ENCODE measurements at places on chromosomes 5 and 9.

- no peak for DNase-seq
Observed at GRCh38 chr5:170885256-170885655, 23.4 kb downstream of the RANBP17 start.

DNA sequence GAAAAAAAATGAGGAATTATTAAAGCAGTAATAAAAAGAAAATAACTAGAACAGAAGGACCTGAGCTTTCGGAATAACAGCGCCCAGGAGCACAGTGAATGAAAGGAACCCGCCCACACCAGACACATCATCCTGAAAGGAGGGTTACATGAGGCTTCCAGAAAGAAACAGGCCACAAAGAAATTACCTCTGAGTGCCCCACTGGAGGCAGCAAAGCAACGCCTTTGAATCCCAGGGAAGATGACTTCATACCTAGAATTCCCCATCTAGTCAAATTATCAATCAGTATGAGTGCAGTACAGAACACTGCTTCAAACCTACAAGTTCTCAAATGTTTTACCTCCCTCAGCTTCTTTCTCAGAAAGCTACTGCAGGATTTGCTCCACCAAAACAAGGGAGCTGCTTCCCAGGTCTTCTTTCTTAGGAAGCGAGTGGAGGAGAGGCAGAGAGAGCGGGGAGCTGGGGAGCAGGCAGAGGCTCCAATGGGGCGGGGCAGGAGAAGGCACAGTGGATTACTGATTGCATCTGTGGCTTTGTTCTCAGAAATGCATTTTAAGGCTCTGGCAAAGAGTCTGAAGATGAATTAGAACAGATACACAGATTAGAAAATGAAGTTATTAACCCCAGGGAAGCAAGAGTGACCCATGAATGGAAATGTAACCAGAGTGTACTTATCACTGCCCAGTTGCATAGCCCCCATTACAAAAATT is 87.1 kb downstream of the SEMA4D start:
- DNase-seq: no peak

DNA sequence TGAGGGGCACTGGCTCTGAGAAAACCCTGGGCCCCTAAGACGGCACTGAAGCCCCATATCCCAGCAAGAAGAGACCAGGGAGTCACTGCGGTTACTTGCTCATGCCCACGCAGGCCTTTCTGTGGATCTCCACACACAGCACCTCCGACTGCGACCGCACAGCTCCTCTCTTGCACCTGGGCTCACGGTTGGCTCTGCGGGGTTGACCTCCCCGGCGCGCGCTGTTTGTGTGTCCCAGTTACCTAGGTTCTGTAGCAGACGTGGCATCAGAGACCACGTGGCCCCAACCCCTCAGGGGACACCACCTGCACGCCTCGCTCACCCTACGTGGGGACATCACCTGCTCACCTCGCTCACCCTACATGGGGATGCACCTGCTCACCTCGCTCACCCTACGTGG is 12.7 kb downstream of the LPCAT1 start:
- DNase-seq: peak; percentile 5

GRCh38 chr5:54861212-54861894 is 124.0 kb downstream of the ESM1 start:
- no peak for DNase-seq

GRCh38 chr9:72891043-72891442 is 61.8 kb downstream of the ALDH1A1 start:
- DNase-seq: no peak

DNA sequence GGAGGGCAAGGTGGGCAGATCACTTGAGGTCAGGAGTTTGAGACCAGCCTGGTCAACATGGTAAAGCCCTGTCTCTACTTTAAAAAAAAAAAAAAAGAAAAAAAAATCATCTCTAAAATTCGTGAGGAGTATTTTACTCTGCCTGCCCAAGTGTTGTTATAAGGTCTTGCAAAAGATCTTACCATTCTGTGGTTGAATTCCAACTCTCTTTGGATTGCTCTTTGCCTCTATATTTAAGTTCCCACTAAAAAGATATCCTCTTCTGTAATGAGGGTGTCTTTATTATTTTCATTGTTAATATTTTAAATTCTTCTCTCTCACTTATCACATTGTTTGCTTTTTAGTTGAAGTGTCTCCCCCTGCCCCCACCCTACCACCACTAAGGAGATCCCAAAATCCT is 33.4 kb downstream of the CREBRF start:
- DNase-seq: no peak

DNA sequence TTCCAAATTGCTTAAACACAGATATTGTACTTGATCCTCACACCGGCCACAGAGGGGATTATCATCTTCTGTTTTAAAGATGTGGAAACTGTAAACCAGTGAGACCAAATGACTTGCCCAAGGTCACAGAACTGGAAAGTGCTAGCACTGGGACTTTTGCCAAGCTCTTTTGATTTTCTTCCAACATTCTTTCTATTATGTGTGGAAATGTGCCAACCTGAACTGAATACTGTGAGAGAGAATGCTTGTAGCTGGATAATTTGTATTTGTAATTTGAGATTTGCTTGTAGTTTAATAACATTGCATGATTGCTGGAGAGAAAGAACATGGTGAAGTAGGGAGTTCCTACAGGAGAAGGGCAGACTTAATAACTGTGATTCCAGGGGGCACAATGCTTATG is 977.9 kb upstream of the NUDT12 start:
- no peak for DNase-seq

DNA sequence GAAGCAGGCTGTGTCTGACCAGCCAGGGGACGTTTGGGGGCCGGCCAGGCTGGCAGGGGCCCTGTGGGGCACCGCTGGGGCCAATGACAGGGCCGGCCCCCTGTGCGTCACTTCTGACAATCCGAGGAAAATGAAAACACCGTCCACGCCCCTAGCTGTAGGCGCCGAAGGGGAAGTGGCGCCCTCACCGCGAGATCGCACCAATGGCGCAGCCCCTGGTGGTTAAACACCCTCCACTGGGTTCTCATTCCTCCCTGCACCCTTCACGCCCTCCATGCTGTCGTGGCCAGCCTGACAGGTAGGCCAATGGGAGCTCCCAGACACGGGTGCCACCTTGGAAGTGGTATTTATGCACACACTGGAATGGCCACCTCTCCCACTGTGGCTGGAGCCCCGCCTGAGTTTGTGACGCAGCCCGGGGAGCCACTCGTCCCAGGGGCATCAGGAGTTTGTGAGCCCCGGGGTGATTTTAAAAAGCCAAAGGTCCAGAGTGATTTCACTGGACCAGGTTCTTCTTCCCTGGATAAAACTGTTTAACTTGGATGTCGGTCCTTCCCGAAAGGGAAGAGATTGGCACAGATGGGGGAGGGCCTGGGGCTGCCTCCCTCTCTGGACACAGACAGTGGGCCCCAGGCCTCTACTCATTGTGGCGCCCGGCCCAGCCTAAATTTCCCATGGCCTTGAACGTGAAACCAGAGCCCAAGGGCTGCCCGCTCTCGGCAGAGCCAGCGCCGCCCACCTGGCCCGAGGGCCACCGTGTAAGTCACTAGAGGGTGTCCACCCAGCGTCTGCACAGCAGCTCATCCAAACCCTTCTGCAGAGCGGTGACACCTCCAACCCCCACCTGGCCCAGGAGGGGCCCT is 49.7 kb downstream of the NKD2 start:
- DNase-seq: no peak

- no peak for DNase-seq
Observed at GRCh38 chr5:160311491-160312133, 752 bp downstream of the CCNJL start.

- DNase-seq: no peak
Observed at GRCh38 chr5:149586708-149587318, 5.5 kb downstream of the ARHGEF37 start.

- DNase-seq: no peak
Observed at GRCh38 chr9:11064909-11065308, 452.1 kb upstream of the PTPRD start.

GRCh38 chr5:65086234-65086890 is 317.6 kb downstream of the CWC27 start:
- no peak for DNase-seq

GRCh38 chr5:101751105-101751504 is 545.0 kb downstream of the SLCO4C1 start:
- DNase-seq: no peak

DNA sequence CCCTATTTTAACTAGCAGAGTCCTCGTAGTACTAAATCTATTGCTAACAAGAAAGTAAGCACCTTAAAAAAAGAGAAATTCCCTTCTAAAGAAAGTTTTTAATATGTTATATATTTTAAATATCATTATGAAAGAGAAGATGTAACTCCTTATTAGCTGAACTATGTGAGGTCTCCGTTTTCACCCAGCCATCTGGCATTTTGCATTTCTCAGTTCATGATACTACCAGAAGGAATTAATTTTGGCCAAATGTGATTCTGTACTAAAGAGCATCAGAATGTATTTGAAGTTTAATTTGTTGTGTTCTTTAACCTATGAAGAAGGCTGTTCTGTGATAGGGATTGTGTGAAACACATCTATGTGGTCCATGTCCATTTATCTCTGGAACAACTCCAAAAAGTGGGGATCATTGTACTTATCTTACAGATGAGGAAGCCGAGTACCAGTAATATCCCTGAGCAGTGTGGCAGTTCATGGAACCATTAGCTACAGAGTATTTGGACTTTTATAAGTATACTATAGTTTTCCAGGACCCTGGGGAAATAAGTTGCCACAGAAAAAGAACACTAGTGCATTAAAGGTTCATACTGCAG is 29.8 kb downstream of the TNFAIP8 start:
- DNase-seq: no peak

DNA sequence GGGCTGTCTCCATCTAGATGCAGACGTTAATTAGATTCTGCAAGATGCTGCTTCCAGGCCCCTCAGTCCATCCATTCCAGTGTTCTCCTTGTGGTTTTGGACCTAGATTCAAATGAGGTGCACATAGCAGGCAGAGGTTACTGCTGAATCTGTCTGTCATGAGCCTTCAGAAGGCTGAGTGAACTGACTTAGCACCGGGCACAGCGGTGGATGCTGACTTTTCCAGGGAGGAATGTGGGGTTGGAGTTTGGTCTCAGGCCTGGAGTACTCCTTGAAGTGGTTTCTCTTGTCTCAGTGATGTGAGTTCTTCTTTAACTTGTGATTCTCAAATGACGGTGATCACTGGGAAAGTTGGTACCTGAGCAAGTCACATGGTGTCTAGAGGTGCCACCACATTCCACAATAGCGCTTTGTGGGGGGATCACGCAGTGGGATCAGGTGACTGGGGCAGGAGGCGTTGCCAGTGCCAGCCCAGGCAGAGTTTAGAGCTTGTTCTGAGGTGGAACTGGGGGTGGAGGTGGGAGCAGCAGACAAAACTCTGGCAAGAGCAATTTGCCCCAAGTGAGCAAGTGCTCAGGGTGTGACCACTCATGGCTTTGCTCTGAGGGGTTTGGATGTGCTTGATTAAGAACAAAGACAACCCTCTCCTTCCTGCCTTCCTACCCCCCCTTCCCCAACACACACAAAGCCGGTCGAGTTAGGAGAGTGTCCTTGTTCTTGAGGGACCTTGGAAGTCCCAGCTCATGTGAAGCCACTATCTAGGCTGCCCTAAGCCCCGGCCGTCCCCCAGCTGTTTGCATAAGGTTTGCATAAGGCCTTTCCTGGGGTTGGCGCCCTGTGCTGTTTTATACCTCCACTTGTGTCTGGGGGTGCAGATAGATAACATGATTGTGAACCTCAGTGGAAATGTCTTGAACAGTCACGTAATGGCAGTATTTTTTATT is 25.1 kb downstream of the JADE2 start:
- no peak for DNase-seq

GRCh38 chr5:133793756-133794465 is 174.5 kb downstream of the C5orf15 start:
- DNase-seq: no peak

DNA sequence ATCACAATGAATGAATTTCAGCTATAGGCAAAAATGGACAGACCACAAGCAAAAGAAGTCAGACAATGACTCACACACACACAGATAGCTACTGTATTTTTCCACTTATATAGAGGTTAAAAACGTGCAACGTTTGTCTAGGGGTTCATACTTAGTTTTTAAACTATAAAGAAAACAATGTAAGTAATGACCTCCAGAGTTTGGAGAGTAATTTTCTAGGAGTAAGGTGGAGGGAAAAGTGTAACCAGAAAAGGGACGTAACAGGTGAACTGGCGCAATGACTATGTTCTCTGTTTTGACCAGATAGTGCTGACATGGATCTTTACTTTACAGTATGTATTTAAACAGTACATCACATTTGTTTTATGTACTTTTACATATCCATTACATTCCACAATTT is 51.1 kb downstream of the FNIP1 start:
- DNase-seq: no peak

DNA sequence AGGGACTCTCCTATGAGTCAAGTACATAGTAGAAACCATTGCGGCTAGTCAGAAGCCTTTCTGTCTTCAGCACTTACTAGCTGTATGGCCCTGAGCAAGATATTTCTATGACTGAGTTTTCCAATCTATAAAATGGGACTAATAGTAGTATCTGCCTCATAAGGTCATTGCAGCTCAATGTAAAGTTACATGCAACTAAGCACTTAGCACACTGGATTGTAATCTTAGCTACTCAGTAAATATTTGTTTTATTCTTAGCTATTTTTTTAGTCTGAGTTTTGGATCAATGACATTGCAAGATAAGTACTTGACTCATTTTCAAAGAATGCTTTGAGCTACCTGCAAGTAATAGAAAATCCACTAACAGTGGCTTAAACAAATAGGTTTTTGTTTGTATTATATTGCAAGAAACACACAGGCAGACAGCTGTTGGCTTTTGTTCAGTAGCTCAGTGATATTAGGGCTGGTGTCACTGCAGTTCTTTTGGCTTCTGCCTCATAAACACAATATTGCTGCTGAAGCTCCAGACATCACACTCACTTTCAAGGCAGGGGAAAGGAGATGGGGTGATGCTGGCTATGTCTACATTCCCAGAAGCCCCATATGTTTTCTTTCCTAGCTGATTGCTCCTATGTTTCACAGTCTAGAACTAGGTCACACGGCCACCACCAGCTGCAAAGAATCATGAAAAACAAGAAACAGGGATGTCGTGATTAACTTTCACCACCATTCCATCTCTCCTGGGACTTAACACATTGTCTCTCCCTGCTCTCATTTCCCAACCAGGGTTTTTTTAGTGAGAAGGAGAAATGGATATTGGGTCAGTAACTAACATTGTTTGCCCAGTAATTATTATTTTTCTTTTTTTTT is 26.9 kb upstream of the FAT2 start:
- no peak for DNase-seq

GRCh38 chr5:132677682-132678400 is 4.1 kb downstream of the IL4 start:
- no peak for DNase-seq

- DNase-seq: no peak
Observed at GRCh38 chr9:89187950-89188349, 9.3 kb upstream of the SHC3 start.

DNA sequence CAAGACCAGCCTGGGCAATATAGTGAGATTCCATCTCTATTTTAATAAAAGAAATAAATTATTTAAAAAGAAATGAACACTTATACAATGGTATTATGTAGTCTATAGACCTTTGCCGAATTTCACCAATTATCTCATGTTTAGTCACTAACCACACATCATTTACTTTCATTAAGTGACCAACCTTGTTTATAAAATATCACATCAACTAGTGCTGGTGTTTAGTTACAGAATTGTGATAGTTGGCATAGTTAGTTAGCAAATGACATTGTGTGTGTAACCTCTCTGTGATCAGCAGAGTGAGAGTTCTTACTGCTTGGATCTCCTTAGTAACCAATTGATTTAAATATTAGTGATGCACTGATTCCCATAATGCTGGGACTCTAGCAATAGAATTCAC is 71.8 kb downstream of the PRR16 start:
- DNase-seq: no peak
